ENCODE measurements at places on chromosomes 1 and 21.

GRCh38 chr21:37792046-37792445, 124.2 kb downstream of the KCNJ6 start:
- no peak for DNase-seq

- DNase-seq: peak; percentile 51
Observed at GRCh38 chr21:44920694-44921604, at the start of gene ITGB2. Gene ITGB2 (minus strand): TSS chr21:44920899. CDS start chr21:44910782, 10,117 bp downstream.

DNA sequence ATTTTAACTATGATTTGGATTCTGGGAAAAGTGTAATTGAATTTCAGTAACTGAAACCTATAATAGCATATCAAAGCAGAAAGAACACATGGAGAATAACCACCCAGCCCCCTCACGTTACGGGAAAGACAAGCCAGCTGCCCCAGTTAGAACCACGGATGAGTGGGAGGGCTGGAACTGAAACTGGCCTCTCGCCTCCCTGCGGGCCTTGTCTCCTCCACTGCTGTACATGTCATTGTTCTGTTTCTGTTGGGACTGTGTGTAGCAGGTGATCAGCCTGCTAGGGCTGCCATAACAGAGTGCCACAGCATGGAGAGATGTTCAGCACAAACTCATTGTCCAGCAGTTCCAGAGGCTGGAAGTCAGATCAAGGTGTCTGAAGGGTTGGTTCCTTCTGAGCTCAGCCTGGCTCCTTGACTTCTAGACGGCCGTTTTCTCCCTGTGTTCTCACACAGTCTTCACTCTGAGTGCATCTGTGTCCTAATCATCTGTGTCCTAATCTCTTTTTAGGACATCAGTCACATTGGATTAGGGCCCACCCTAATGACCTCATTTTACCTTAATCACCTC, 52.4 kb downstream of the MAP3K21 start:
- no peak for DNase-seq

- peak; percentile 35 for DNase-seq
Observed at GRCh38 chr1:173212952-173213491, 5.9 kb upstream of the TNFSF4 start.

- DNase-seq: no peak
Observed at GRCh38 chr1:206705191-206705590, 20.5 kb downstream of the MAPKAPK2 start.

GRCh38 chr1:114467491-114467890, 43.5 kb downstream of the TRIM33 start:
- DNase-seq: no peak

DNA sequence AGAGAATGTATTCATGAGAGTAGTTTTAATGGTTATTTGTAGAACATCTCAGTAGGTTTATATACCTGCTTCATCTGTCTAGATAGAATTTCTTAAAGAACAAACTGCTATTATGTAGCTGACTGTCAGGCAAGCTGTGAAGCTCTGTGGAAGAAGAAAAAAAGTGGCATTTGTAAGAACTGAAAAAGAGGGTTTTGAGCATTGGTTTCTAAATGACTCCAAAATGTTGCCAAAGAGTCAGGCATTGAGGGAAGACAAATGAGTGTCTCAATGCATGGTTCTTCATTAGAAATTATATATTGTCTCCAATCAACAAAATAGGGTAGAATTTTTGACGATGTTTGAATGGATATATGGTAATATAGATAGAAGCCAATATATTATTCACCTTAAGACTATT, 1276.1 kb downstream of the KCNT2 start:
- DNase-seq: no peak

- DNase-seq: no peak
Observed at GRCh38 chr1:78080767-78081166, 35.0 kb downstream of the GIPC2 start.

DNA sequence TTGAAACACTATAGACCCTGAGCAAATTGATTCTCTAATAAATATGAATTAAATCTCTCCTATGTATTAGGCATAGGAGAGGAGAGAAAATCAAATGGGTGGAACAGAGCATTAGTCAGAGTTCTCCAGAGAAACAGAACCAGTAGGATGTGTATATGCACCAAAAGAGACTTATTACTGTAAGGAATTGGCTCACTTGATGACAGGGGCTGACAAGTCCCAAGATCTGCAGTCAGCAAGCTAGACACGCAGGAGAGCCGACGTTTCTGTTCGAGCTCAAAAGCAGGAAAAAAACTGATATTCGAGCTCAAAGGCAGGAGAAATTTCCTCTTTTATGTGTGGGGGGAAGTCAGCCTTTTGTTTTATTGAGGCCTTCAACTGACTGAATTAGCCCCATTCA, 259.2 kb upstream of the KAZN start:
- no peak for DNase-seq

DNA sequence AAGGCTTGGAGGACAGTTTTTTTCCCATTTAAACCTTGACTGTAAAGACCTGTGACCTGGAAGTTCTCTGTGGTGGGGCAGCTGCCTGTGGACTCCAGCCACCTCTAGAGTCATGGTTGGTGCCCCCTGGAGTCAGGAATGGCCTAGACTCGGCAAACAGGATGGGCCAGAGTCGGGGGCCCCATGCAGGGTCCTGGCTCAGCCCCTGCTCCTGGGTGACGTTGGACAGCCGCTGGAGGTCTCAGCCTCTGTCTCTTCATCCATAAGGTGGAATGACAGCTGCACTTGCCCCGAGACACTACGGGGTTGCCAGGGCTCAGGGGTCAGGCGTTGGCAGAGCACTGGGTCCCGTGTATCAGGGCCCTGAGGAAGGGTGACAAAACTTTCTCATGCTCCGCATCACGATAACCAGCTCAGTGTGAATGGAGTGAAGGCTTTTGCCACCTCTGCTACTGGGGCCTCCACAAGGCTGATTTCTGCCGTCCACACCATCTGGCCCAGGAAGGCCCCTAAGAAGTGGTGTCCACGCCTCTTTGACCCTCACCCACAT, 58.5 kb upstream of the TTC34 start:
- no peak for DNase-seq

DNA sequence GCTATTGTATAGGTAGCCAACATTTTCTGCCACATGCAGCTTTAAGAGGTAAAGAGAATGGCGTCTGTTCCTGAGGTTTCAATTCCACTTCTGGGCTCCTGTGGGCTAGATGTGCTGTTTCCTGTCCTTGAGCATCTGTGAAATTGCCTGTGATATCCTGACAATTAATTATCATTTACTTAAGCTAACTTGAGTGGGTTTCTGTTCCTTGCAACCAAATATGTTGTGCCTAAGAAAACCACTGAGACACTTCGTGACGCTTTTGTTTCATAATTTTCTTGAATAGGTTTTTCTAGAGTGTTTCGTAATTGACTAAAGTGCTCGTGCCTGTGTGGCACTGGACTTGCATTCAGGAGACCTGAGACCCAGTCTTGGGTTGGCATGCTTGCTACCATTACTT, 127.3 kb upstream of the POU3F1 start:
- DNase-seq: no peak

GRCh38 chr1:172724765-172725613, 66.1 kb downstream of the FASLG start:
- peak; percentile 57 for DNase-seq

DNA sequence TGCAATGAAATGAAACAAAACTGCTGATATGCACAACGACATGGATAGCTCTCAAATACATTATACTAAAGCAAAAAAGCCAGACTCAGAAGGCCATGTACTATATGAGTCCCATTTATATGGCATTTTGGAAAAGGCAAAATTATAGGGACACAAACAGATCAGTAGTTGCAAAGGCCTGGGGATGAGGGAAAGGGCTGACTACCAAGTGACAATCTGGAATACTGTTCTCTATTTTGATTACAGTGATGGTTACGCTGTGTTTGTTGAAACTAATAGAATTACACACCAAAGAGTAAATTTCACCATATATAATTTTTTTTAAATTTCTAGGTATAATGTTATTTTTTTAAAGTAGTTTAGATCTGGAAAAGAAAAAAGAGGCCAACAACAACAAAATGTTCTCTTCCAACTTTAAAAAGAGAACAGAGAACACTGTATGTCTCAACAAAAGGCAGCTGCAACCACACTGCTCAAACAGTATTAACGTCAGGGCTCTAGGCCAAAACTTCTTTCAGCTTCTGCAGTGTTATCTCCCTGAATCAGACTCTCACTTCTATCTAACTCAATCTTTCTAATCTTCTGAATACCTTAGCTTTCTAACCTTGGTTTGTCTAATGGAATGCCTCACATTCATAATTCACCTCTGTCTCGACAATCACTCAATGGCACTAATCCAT, 75.8 kb downstream of the FOXJ3 start:
- DNase-seq: peak; percentile 16

- no peak for DNase-seq
Observed at GRCh38 chr1:108569097-108569728, 9.3 kb downstream of the EEIG2 start.

- no peak for DNase-seq
Observed at GRCh38 chr1:82587371-82587770, 786.6 kb downstream of the ADGRL2 start.

GRCh38 chr1:33682371-33682770, 181.5 kb upstream of the HMGB4 start:
- no peak for DNase-seq

- DNase-seq: no peak
Observed at GRCh38 chr1:205719762-205720161, 30.2 kb downstream of the NUCKS1 start.

DNA sequence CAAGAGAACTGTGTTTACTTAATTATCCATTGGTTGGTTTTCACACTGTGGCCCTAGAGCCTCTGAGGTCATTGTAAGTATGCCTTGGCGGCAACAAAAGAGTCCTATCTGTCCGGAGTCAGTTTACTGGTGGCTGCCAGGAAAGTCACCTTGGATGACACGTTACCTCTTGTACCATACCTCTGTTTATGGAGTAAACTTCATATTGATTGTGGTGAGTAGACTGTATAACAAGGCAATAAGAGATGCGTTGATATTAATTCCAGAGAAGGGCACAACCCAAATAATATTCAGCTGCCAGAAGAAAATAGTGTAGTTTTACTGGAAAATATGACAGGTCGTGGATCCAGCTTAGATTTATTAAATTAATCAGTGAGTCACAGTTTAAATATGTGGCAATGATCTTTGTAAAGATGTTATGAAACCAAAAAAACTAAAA, 20.4 kb upstream of the KIF14 start:
- DNase-seq: no peak

GRCh38 chr1:21277180-21277579, 13.1 kb downstream of the ECE1 start:
- no peak for DNase-seq

DNA sequence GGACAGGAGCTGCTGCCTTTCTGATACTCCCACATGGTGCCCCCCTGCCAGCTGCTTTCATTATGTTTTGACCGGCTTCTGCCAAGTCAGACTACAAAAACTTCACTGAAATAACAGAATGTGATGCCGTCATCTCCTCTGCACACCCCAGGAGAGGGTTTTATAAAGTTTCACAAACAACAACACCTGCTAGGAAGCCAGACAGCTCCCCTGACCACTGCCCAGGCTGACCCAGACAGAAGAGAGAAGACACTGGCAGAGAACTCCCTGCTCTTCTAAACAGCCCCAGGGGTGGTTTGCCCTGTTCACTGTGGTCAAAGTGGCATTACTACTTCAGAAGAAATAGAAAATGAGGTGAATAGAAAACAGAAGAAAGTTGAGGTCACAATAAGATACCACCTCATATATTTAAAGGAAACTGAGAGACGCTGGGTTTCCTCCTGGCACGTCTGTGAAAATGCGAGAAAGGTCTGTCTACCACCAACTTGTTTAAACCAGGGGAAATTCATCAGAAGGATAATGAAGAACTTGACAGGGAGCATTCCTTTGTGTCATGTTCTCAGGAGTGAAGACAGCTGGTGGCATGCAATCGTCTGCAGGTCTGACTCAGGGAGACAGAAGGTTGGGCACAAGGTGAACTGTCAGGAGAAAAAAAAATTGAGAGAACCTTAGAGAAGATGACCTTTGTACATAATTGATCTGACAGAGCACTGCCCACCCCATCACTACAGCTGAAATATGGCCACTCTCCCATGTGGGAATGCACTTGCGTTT, 119.0 kb upstream of the NFIA start:
- no peak for DNase-seq

DNA sequence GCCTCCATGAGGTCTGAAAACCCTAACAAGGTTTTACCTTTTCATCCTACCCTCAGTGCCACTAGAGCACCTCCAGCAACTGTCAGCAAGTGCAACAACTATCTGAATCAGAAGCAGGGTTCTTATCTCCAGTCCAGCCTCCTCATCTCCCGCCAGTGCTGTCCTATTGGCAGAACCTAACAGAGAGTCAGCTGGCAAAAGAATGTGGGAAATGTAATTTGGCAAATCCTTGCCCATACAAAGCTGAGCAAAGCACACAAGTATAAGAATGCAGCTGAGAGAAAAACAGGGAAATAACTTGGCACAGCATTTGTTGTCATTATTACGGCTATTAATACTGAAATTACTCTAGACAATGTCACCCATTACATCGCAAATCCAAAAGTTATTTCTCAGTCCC, 124.2 kb downstream of the ATP6V1G3 start:
- DNase-seq: no peak

DNA sequence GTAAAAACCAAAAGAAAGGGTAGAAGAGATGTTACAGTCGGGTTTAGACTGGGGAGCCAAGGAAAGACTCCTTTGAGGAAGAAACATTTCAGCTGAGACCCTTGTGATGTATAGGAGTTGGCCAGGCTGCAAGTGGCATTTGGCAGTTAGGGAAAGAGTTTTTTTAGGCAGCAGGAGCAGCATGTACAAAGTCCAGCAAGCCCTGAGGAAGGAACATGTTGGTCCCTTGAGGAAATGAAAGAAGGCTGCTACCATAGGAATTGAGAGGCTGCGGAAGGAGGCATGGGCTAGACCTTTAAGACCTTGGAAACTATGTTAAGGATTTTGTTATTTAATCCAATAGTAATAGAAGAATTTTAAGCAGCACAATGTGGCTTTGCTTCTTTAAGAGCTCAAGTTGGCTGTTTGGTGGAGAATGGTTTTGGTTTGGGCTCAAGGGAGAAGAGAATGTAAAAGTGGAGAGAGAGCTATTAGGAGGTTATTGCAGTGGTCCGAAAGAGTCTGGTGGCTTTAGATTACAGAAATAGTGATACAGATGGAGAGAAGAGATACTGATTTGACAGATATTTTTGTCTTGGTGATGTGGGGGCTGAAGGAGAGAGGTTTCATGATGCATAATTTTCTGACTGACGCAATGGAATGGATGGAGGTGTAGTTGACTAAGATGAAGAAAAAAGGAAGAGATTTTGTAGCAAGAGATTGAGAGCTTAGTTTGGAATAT, 26.6 kb downstream of the SMAP2 start:
- DNase-seq: peak; percentile 82

GRCh38 chr1:29235955-29236711, at the start of gene PTPRU:
Gene PTPRU (plus strand): TSS chr1:29236522. CDS start chr1:29236645, 123 bp downstream.
- DNase-seq: peak; percentile 5

- DNase-seq: no peak
Observed at GRCh38 chr1:168609741-168610510, 33.5 kb downstream of the XCL1 start.

- no peak for DNase-seq
Observed at GRCh38 chr21:33642896-33643657, 776 bp downstream of the ITSN1 start.

DNA sequence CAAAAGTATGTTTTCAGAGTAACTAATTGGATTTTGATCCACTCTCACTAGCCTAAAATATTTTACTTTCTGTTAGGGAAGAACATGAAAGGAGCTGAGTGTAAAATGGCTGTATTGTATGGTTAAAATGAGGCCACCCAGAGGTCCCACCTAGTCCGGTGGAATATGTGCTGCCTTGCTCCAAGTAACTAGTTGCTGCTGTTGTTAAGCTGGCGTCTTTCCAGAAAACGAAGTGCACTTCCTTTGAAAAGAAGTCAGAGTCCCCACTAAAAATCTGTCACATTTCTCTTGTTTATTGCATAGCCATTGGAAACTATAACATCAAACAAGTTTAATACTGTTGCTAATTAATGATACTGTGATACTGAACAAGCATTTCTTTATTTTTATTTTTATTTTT, 3.2 kb downstream of the SLC25A33 start:
- DNase-seq: no peak
